ENCODE measurements at places on chromosomes 11 and 22.

DNA sequence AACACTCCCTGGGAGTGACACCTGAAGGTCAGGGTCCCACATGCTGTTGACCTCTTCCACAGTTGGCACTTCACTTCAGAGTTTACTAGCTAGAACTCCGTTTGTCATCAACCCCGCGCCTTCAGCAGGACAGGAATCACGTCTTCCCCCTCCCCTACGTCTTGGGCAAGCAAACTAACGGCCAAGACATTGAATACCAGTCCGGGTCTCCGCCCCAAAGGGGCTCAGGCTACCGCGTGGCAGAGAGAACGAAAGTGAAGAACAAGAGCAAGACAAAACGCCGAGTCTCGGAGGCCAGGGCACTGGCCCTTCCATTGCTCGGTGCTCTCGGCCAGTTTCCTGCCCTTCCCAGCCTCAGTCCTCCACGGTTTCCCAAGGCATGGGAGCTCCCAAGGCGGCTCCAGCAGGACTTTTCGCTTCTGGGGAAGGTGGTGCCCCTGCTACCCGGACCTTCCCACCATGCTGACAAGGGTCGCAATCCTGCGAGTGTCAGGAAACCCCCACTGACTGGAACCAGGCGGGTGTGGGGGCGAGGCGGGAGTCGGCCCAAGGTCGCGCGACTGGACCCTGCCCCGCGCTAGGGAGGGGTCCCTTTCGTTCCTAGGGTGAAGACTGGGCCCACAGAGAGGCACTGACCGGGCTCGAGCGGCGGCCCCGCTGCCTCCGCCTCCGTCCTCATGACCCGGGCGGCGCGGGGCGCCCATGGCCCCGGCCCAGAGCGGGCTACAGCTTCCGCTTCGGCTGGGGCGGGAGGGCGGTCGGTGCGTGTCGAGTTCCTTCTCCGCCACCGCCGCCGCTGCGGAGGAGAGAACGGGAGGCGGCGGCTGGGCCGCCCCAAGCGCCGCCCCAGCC, at the start of gene GUCD1:
GUCD1 (minus strand) TSS at position 826 of the 852 bp plus-strand sequence; CDS start at position 679, 147 bp downstream.
- no peak for DNase-seq

GRCh38 chr11:95451261-95451660, 220.3 kb upstream of the SESN3 start:
- DNase-seq = no peak

- DNase-seq = no peak
These were observed 24.1 kb downstream of the FDX1 start for GRCh38 chr11:110453684-110454354.

DNA sequence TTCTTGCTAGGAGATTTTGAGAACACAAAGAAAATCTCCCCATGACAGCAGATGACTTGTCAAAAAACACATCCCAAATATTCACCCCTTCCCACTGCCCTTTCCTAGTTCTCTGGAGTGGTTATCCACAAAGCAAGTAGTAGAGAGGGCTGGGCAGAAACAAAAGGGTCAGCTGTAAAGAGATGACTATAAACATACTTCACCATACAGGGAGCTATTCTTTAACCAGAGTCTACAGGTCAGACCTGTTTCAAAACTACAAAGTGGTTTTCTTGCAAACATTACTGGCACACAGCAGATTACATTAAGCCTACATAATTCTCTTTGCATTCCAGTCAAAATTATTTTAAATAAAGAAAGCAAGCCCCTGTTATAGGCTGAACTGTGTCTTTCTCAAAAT, 47.7 kb upstream of the NFRKB start:
- DNase-seq = no peak

DNA sequence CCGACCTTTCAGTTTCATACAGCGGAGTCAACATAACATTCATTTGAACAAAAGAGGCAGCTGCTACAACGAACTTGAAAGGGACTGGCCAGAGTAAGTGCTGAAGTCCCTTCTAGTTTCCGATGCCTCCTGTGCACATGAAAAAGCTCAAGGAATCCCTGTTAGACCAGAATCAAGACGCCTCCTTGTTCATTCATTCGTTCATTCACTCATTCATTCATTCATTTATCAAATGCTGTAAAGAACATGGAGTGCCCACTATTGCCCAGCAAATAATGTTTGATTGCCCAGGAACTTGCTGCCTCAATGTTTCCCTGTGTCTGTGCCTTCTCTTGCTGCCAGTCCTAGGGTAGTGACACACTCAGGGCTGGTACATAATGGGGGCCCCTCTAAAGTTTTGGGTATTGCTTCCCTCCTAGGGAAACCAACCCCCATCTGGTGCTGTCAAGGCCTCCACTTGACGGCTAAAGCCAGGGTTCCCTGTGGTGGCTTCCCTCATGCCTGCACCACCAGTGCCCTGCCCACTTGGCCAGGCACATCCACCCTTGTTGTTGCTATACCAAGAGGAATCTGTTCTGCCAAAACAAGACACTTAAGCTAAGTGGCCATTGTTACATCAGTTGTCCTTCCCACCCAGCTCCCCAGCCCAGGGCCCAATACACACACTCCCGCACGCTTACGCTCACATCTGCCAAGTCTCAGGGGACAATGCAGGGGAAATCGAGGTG, 3.8 kb downstream of the TMPRSS13 start:
- DNase-seq = no peak

GRCh38 chr11:27129686-27130085, 89.1 kb downstream of the BBOX1 start:
- DNase-seq = no peak

- DNase-seq = no peak
These were observed 20.8 kb downstream of the KCNE3 start for GRCh38 chr11:74446532-74446938.

DNA sequence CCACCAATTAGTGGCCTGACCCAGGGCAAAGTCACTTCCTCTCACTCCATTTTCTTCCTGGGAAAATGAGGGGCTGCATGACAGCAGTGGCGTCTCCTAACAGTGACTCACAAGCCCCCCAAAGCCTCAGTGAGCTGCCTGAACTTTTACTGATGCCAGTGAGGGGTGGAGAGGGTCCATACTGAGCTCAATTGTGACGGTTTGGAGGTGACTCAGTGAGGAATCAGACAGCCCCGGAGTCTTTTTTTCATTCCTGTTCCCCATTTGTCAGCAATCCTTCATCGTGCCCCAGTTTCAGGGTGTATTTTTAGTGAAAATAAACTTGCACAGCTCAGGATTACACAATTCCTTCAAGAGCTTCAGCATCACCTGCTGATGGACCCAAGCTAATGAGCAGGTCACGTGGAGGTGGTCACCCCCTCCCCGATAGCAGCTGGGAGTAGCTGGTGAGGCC, 30.1 kb upstream of the RASD2 start:
- no peak for DNase-seq
